ENCODE measurements at places on chromosomes 5 and 9.

DNA sequence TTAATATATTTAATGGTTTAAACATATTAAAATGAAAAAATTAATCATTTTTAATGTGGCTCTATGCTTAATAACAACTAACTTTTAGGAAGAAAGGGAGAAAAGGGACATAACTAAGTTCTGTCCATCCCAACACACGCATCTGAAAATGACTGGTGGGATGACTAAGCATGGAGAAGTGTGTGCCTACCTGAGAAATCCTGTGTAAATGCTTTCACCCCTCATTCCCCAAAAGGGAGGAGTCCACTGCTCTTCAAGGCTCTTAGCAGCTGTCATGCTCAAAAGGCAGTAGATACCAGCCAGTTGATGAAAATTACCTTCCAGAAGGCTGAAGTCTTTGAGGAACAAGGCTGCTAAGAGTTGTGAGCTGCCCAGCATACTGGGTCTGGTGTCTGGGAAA lies 130.9 kb downstream of the NFIB start:
- DNase-seq = no peak

- no peak for DNase-seq
Measured at GRCh38 chr9:92146610-92147009, 31.4 kb upstream of the SPTLC1 start.

- DNase-seq = no peak
Measured at GRCh38 chr5:126969548-126969947, 60.8 kb downstream of the MARCHF3 start.

- no peak for DNase-seq
Measured at GRCh38 chr5:126233256-126233655, 190.0 kb upstream of the GRAMD2B start.

DNA sequence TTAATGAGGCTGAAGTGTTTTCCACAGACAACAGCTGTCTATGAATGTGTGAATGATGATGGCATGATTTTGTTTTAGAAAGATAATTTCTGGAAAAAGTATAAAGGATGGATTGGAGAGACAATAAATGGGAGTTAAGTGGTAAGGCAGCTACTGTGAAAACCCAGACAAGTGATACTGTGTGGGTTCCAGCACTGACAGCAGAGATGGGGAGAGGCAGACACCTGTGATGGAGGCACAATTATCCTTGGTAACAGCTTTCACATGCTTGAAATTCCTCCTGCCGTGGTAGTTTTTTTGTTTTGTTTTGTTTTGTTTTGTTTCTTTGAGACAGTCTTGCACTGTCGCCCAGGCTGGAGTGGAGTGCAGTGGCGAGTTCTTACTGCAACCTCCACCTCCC lies 189.3 kb downstream of the DEPDC1B start:
- DNase-seq = no peak

- DNase-seq = no peak
Measured at GRCh38 chr5:137090721-137091120, 408.4 kb downstream of the SPOCK1 start.

DNA sequence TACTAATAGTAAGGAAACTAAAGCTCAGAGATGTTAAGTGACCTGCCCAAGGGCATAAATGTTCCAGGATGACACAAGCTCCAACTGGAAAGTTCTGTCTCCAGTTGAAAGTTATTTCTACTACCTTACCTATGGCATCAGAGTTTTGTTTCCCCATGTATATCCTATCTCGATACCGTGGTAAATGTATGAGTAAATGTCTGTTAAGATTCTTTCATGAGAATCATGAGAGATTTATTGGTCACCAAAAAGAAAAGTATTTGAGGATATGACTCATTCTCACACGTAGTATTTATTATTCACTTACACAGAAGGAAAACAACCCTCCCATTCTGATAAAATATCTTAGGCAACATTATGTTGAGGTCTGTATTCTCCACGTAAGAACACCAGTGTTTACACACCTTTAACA lies 11.1 kb upstream of the SHOC1 start:
- DNase-seq = no peak

GRCh38 chr5:172901012-172901780 lies 58.0 kb upstream of the RPL26L1 start:
- no peak for DNase-seq

DNA sequence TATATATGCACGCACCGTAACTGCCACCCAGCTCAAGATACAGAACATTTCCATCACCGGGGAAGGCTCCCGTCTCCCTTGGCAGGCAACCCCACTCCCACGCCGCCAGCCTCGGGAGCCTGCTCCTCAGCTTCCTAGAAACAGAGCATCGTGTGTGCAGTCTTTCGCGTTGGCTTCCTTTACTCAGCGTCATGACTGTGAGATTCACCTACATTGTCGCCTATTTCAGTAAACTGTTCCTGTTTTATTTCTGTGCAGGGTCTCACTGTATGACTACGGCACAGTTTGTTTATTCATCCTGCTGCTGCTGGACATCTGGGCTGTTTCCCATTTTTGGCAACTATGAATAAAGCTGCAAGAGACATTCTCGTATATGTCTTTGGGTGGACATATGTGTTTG lies 90.7 kb downstream of the STK10 start:
- DNase-seq = no peak

DNA sequence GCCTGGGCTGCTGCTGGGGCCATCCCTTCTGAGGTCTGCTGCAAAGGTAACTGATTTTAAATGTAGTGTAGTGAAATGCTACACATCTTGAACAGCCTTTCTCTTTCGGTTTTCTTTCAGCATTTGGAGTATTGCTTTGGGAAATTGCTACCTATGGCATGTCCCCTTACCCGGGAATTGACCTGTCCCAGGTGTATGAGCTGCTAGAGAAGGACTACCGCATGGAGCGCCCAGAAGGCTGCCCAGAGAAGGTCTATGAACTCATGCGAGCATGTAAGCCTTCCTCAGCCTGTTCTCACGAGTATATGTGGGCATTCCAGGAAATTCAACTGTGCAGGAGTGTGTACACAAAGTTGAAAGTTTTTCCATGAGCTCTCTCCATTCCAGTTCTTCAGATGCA lies 18.3 kb downstream of the QRFP start:
- DNase-seq = no peak

- no peak for DNase-seq
Measured at GRCh38 chr5:57360871-57361270, 121.7 kb downstream of the ACTBL2 start.

DNA sequence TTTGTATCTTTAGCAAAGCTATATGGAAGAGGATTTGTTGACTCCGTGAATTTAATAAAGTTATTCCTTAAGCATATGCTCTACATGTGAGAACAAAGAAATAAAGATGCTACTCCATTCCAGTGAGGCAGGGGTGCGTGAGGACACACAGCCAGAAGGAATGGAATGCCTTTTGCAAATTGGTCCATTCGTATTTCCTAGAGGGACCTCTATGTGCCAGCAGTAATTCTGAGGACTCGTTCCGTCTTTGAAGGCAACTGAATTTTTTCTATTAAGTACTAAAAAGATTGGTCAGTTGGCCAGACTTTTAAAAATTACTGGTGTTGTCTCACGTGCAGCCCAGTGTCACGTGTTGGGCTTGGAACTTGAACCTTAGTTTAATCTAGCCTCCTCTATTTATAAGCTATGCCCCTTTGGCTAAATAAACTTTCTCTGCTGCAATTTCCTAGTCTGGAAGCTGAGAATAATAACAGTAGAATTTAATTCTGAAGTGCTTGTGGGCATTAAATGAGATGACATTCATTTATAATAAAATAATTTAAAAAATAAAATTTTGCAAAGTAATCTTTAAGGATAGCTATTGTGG lies 13.9 kb downstream of the RAI14 start:
- no peak for DNase-seq

DNA sequence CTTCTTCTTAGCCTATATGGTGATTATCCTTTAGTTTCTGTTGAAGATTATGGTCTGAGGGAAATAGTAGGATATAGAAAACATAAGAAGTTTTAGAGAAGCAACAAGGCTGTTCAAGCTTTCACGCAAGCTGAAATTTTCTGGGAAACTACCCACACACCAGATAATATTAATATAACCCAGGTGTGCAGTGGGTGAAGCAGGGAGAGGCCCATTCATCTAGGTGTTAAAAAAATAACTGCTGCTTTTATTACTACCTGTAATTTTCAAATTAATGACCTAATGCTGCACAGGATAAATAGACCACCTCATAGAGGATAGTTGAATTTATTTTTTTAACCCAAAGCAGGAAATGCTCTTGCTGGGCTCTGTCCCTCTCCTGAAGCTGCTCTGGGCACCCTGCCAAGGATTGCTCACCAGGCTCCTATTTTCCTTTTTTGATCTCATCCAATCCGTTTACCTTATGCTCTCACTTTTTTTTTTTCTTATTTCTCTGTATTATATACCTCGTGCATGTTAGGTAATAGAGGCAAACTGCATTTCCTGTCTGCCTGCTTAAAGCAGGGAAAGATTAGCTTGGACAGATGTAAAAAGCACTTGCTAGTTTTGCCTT lies 124.3 kb upstream of the SLC12A2 start:
- no peak for DNase-seq

DNA sequence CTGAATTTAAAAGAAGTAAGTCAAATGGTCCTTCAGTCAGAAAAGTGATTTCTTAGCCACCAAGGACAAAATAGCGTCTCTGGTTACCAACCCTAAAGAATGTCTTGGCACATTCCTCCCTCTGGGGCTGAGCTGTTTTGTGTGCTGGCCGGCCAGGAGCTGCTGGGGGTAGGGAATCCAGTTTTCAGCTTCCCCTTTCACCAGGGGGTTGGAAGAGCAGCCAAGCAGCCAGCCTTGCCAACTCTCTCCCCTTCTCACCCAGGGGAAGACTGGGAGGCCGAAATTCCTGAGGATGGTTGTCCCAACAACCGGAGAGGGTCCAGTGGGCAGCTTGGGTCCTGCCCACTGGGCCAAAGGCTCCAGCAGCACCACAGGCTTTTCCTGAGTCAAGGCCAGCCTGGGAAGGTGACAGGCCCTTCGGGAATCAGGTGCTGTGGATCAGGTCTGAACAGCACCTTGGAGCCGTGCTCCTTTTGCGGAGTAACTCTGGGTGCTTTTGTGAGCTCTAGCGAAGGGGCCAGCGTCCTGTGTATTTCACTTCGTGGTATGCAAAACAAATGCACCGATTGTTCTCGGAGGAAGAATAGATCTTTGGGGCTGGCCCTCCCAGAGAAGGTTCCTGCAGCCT lies 4.2 kb downstream of the WWC1 start:
- no peak for DNase-seq

GRCh38 chr5:179558932-179559283 lies 8.6 kb downstream of the RUFY1 start:
- DNase-seq = no peak

- DNase-seq = no peak
Measured at GRCh38 chr5:64939772-64940510, 171.2 kb downstream of the CWC27 start.

- no peak for DNase-seq
Measured at GRCh38 chr9:122807271-122807900, 7.5 kb downstream of the OR1K1 start.

GRCh38 chr5:163563880-163564279 lies 58.5 kb downstream of the MAT2B start:
- DNase-seq = no peak

- no peak for DNase-seq
Measured at GRCh38 chr5:175854231-175855040, 16.9 kb upstream of the CPLX2 start.

GRCh38 chr5:73499756-73500155 lies 1.5 kb downstream of the BTF3 start:
- DNase-seq = no peak

DNA sequence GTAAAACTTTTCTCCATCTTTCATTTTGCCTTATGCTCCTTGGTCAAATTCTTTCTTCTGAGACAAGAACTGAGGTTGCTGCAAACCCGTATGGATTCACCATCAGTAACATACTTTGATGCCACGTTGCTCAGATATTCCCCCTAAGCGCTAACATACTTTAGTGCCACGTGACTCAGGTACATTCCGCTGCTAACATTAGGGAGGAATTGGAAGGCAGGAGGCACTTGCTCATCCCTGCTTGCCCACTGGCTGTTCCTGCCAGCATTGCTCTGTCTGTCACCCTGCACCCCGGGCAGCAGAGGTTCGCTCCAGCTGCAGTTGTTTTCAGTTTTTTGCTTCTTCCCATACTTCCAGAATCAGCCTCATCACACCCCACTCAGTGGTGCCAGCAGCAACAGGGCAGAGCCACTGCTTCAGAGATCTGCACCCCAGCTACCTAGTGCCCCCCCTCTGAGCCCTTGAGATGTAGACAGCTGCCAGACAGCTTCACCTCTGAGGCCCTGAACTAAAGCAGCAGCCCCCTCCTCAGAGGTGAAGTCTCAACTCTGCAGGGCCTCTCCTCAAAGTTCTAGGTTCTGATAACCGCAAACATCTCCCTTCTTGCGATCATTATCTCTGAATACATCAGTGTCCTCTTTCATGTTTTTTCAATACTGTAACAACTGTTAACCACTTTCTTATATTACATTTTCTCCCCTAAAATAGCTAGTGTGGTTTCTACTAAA lies 228.0 kb upstream of the KIF2A start:
- DNase-seq = no peak

- no peak for DNase-seq
Measured at GRCh38 chr9:123138163-123138562, 104.7 kb downstream of the GPR21 start.
